NCI-H1105 (cell line): ENCODE measurements at places on chromosomes 5 and 9.

DNA sequence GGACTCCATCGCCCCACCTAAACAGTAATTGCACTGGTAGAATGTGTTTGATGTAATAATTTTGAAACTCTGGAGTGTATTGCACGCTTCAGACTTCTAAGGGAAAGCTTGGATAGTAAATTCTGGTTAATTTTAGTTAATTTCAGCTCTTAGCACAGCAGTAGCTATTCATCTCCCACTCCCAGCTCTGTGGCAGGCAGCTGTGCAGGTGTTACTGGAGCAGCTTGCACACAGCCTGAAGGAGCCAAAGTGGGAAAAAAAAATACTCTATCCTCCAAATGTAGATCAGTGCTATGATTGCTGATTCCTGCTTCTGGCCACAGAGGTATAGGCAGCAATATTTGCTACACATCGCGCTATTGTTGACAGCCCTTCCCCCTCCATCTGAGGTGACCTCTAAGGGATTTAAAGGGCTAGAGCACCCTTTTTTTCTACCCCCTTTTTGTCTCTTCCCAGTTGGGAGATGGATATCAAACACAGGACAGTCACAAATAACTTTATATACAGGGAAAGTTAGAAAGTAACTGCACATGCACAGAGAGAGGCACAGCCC, 97.4 kb downstream of the KCTD16 start:
- DNase-seq: peak; percentile 10

DNA sequence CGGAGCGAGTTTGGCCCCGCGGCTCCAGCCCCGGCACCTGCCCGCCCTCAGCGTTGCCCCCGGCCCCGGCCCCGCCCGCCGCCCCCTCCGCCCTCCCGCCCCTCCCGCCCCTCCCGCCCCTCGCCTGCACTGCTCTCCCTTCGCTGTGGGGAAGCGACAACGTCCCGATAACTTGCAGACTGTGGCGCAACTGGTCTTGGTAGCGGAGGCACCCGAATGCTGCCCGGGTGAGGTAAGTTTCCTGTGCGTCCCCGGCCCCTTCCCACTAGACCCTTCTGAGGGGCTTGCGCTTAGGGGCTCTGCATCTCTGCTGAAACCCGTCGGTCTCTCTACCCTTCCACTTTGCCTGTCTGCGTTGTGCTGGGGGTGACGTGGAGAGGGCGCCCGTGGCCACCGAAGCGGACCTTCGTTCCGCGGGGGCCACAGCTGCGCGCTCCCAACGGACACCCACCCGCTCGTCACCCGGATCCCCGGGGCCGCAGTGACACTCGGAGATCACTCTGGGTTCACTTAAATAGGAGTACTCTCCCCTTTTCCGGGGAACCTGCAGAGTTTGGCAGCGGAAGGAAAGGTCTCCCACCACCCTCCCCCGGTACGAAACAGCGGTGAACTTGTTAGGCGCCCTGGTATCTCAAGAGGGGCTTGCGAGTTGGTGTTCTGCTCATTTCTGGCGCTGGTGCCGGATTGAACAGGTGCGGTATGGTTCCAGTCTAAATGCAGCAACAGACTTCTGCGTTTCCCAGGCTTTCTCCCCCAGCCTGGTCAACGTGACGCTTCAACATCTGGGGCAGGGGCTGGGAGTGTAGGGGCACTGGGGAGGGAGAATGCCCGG, 707 bp downstream of the PIP5K1B start:
- peak; percentile 44 for DNase-seq

GRCh38 chr5:17302604-17303003, 85.2 kb downstream of the BASP1 start:
- DNase-seq: no peak

GRCh38 chr5:137778772-137779564, 24.8 kb upstream of the HNRNPA0 start:
- no peak for DNase-seq

- DNase-seq: no peak
Measured at GRCh38 chr9:21964925-21965385, 29.2 kb downstream of the CDKN2A start.

DNA sequence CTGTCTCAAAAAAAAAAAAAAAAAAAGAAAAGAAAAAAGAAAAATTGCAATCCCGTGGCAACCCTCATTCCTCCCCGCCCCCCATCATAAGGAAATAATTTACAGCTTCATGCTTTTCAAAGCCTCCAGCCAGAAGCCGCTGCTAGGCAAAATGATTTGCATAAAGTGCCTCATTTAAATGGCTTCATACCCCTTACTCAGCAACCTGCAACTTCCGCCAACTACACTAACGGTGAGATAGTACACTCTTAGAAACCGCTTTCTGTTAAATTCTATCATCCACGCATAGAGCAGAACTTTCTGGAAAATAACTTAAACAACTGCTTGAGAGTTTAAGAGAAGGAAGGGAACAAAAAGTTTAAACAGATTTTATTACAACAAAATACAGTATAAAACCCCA, 17.8 kb downstream of the SERINC5 start:
- no peak for DNase-seq

DNA sequence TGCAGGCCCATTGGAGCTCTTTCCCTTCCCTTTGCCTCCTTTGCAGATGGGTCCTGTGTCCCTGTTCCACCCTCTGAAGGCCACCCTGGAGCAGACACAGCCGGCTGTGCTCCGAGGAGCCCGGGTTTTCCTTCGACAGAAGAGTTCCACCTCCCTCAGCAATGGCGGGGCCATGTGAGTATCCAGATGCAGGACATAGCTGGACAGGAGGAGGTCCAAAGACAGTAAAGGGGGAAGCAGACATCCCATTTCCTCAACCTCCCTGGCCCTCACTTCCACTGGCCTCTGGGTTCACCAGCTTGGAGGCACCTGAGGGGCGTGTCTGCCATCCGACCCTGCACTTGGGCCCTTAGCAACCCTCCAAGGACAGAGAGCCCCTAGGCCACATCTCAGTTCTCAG, 237.9 kb downstream of the CACNA1B start:
- no peak for DNase-seq

DNA sequence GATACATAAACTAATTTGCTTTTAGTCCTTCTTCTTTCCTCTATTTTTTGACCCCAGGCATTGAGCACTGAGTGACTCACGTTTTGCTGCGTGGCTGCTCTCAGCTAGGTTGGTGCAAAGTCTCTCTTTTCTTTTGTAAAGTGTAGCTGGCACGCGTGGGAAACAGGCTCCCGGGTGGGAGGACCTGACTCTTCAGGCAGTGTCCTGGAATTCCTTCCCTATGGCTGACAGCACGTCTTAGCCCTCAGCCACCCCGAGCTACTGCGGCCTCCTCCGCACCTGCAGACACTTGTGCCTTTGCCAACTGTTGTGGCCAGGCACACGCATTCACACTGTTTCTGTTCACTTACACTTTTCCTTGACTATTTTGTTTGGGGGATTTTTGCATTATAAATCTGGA, 877 bp upstream of the SCGB3A1 start:
- no peak for DNase-seq

- DNase-seq: no peak
Measured at GRCh38 chr5:68554571-68555279, 339.2 kb downstream of the PIK3R1 start.

DNA sequence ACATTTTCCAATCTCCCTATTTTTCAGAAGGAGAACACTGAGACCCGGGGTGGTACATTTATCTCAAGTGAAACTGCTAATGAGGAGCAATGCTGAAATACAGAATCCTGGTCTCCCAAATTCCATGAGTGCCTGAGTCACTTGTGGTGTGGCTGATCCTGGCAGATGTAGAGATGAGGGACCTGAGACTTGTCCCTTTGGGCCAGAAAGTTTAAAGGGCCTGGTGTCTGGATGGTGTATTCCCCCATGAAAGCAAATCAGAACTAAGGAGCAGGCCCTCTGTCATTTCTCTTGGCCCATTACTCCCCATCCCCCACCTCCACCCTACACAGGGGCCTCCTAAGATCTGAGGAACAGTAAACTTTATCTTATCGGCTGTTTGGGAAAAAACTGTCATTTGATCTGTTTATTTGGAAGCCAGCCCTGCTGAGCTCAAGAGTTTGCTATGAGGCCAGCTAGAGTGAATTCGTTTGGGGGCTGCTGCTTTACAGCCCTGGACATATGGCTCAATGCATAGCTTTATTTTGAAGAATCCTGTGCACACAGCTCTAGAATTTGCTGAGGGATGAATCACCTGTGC, 140.3 kb downstream of the LHFPL2 start:
- no peak for DNase-seq

GRCh38 chr5:33997331-33997983, 10.4 kb downstream of the AMACR start:
- peak; percentile 66 for DNase-seq

DNA sequence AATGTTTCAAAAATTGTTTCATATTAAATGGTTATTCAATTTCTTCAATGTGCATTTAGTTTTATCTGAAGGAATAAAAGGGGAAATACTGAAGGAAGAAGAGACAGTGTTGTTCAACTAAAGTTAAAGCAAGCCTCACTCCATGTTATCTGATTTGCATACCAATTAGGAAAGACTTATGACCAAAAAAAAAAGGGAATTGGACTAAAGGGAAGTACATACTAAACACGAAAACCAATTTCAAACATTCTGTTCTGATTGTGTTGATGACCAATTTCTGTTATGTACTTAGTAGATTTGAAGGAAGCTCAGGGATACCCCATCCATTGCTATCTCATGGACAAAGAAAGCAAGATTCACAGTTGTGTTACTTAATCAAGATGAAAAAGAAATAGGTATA, 4.9 kb upstream of the GAPT start:
- DNase-seq: no peak

DNA sequence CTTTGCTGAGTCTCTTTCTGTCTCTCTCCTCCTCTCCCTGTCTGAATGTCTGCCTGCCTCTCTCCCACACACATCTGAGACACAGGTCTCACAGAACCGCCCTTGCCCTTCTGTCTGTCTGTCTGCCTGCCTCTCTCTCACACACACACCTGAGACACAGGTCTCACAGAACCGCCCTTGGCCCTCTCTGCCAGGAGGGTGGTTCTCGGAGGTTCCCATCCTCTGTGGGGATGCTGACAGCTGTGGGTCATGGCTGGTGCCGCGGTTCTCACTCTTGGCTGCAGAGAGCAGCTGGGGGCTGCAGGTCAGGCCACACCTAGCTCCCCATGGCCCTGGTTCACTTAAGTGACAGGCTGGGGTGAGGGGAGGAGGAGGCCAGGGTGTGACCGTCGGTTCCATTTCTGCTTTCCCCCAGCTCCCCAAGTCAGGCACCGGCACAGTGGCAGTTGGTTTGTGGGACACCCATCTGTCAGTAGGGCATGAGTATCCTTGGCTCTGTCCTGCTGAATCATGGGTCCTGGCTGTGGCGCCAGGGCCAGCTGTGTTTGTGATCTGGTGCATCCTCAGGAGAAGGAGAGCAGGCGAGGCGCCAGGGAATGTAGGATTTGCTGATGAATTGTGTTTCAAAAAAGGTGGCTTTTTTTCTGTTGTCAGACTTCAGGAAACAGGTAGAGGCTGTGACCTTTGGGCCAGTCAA, 42.3 kb upstream of the CLPTM1L start:
- DNase-seq: no peak

DNA sequence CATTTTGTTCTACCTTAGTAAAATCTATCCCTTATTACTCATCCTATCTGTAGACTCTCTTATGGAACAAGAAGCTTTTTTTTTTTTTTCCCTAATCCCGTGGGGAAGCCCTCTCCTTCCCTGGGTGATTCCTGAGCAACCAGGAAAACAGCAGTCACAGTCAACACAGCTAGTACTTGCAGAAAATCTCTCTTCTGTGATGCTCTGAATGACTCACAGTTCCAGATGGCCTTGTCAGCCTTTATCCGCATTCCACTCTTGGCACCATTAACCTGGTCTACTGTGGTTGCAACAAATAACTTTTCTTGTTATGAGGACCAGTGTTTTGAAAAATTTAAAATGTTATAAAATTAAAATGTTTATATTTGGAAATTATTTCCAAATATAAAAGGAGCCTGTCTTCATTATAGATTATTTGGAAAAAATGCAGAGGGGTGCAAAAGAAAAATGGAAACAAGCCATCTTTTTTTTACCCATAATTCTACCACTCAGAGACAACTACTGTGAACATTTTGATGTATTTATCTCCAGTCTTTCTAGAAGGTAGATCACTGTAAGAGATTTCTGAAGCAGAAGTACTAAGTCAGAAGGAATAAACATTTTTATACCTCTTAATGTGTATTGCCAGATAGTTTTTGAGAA, 486.7 kb downstream of the RAB3C start:
- no peak for DNase-seq

DNA sequence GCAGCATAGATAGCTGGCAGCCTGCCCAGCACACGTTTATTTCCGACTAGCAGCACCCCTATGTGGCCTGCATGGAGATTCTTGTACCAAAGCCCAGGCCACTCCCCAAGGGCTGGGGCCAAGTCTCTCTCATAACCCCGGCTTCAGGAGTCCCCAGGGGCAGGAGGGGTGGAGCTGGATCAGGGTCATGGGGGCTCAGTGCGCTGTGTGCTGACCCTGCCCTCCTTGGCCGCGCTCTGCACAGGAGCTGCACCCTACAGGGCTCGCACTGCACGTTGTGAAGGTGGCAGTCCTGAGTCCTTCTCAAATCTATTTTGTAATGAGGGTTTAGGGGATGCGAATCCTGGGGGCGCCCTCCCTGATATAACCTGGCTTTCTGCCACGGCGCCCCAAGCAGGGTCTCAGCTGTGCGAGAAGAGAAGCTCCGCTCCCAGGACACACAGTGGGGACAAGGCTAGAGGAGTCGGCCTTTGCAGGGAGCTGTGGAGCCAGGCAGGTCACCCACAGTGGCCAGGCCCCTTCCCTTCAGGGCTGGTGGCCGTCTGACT, 28.6 kb downstream of the NKD2 start:
- no peak for DNase-seq

- DNase-seq: no peak
Measured at GRCh38 chr9:123422635-123423310, 66.8 kb downstream of the CRB2 start.

DNA sequence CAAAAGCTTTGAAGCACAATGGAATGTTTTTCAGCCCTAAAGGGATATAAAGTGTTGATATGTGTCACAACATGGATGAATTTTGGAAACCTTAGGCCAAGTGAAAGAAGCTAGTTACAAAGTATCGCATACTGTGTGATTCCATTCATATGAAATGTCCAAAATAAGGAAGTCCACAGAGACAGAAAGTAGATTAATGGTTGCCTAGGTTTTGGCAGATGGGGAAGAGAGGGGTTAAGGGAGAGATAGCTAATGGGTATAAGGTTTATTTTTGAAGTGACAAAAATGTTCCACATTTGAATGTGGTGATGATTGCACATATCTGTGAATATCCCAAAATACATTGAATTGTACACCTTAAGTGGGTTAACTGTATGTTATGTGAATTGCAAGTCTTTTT, 57.5 kb upstream of the MCCC2 start:
- DNase-seq: no peak

DNA sequence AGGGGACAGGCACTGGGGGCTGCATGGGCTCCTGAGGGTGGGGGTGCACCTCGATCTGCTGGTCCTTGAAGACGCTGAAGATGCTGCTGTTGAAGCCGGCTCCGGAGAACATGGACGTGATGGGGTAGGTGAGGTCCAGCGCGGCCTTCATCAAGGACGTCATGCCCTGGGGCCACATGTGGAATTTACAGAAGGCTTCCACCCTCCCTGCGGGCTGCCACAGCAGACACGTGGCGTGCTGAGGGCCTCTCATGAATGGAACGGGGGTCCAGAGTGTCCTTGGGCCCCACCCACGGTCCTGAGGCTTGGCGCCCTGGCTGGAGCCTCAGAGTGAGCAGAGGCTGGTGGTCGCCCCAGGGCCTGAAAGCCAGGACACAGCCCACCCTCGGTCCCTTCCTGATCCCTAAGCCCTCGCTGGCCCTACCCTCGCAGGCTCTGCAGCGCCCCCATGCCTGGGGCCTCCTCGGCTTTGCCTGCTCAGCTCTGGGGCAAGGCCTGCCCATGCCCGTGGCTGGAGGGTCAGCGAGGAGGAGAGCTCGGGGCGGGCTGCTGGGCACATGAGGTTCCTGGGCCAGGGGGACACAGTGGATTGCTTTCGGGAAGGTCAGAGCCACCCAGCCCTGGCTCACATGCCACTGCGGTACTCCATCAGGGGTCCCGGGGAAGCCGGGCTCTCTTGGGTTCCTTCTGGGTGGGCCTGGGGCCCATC, 5.3 kb upstream of the NSMF start:
- no peak for DNase-seq
